ENCODE measurements at places on chromosomes 6 and 20. TPM values are rescaled to one million over a fixed set of nuclear protein-coding genes. Genes with fewer than 3 reads are reported as not detected.

Gene BNIP5
- total RNA-seq, result under 0.01 TPM

Gene GCNT2
- total RNA-seq, result 28.8 TPM

Gene SLC22A3
- total RNA-seq, result 49.4 TPM

Gene SLC52A3
- total RNA-seq, result 1.0 TPM

Gene DCDC2
- total RNA-seq, result 2.4 TPM

Gene OPRM1
- 2.8 TPM for total RNA-seq

Gene OXT
- not detected for total RNA-seq

Gene HEY2
- total RNA-seq, result 16.0 TPM

Gene C20orf202
- total RNA-seq, result 0.99 TPM

Gene HTR1E
- total RNA-seq, result 1.7 TPM

Gene PRKN
- total RNA-seq, result 7.9 TPM

Gene FAM83C
- not detected for total RNA-seq

Gene CDSN
- total RNA-seq, result not detected

Gene SCRT2
- 0.40 TPM for total RNA-seq

Gene PRSS16
- total RNA-seq, result 0.50 TPM

Gene PABPC1L
- total RNA-seq, result 12.0 TPM

Gene SAMD5
- total RNA-seq, result 9.2 TPM

Gene ATP6V1G2
- 32.2 TPM for total RNA-seq

Gene E2F1
- total RNA-seq, result 3.4 TPM

Gene LY86
- total RNA-seq, result 7.8 TPM

Gene DPPA5
- total RNA-seq, result not detected

Gene SLC35A1
- total RNA-seq, result 34.7 TPM

Gene PI3
- total RNA-seq, result not detected

Gene FAM83D
- 5.8 TPM for total RNA-seq

Gene VSTM2L
- 32.2 TPM for total RNA-seq

Gene NUP153
- 45.4 TPM for total RNA-seq

Gene HLA-DRA
- total RNA-seq, result 90.1 TPM

Gene CHRNA4
- 5.5 TPM for total RNA-seq

Gene LAMA5
- total RNA-seq, result 51.1 TPM

Gene POFUT1
- total RNA-seq, result 32.9 TPM

Gene ELOVL5
- 89.7 TPM for total RNA-seq

Gene MKKS
- total RNA-seq, result 29.8 TPM

Gene BIRC7
- 1.4 TPM for total RNA-seq

Gene TMEM217
- 1.3 TPM for total RNA-seq

Gene CST3
- total RNA-seq, result 571 TPM

Gene AKAP12
- 292 TPM for total RNA-seq

Gene THEMIS
- 0.10 TPM for total RNA-seq

Gene TFEB
- 17.3 TPM for total RNA-seq

Gene COL12A1
- total RNA-seq, result 129 TPM

Gene MCHR2
- total RNA-seq, result 0.11 TPM

Gene KIAA1755
- 51.5 TPM for total RNA-seq

Gene FOXF2
- total RNA-seq, result 7.6 TPM

Gene PKIB
- total RNA-seq, result 12.8 TPM

Gene DXO
- total RNA-seq, result 19.5 TPM

Gene GFRA4
- total RNA-seq, result not detected

Gene TMEM244
- not detected for total RNA-seq

Gene ABT1
- total RNA-seq, result 8.7 TPM

Gene NKX2-4
- total RNA-seq, result not detected

All from spinal cord (tissue), 10 donors.